ENCODE measurements at places on chromosomes 3 and 15.

- no peak for DNase-seq
These were observed 101.9 kb downstream of the SERPINI1 start for GRCh38 chr3:167837466-167837865.

DNA sequence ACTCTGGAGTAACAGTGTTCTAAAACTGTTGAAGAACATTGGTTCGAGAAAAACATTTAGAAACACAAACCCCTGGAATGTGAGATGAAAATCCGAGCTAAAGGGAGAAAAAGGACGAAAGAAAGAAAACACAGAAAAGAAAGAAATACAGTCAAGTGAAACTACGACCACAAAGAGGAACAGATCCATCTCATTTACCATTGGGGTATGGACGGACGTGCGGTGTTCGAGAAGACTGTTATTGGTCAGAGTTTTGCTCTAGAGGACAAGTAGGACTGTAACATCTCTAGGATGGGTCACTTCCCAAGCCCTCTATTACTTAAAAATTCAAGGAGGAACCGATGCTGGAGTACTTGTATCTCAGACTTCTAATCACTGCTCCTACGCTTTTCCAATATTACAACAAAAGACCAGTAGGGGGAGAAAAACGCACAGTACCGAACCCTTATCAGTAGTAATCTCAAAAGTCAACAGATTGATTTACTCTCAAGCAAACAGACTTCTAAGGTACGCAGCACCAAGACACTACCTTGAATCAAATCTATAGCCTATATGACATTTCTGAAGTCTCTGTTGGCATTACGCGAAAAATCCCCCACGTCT is 1.1 kb upstream of the PIK3CA start:
- peak; percentile 44 for DNase-seq

DNA sequence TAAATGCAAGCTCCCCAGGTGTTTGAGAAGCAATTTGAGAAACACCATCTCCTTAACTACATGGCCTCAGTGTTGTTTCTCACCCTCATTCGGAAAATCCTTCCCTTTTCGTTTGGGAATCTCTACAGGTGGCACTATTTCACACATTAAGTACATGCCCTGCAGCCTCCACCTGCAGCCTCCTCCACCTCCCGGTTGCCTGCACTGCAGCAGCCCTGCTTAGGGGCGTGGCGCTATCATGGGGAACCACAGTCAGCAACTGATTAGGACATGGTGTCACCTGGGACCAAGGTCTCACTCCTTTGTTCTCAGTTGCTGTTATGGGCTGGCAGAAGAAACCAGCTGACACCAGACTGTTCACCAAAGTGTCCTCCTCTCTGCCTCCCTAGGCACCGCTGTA is 11.7 kb upstream of the ZNF774 start:
- no peak for DNase-seq

DNA sequence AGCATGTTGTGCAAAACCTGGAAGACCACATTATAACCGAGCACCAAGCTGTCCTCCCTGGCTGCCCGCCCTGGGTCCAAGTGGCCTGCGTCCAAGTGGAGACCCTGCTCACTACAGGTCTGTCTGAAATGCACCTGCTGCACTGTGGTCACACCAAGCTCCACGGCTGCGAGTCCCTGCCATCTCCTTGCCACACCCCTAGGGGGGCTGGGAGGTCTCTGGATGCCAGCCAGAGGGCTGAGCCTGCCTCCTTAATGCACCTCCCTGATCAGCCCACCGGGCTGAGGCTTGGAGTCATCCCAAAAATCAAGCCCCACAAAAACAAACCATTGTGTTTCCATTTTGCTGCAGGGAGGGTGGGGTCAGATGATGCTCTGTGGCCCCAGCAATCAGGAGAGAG is 187.1 kb downstream of the MEGF11 start:
- DNase-seq, result no peak

GRCh38 chr3:22861426-22861825 is 341.7 kb upstream of the UBE2E2 start:
- no peak for DNase-seq

GRCh38 chr15:50166216-50166615 is 15.8 kb upstream of the SLC27A2 start:
- DNase-seq, result no peak

DNA sequence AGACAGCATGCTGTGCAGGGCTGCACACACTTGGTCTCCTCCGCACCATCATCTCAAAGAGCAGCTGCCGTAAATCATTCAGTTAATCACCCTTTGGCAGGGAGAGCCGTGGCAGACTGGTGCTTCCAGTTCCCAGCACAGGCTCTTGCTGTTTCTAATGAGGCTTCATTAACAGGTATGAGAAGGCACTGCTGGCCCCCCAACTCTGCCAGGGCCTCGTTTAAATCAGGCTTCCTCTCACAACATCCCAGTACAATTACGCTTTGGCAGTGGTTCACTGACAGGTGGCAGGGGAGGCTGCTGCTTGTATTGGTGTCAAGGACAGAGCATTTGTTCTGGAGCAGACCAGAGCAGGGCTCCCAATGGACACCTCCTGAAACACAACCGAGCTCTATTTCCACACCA is 77.1 kb downstream of the BFSP2 start:
- no peak for DNase-seq

DNA sequence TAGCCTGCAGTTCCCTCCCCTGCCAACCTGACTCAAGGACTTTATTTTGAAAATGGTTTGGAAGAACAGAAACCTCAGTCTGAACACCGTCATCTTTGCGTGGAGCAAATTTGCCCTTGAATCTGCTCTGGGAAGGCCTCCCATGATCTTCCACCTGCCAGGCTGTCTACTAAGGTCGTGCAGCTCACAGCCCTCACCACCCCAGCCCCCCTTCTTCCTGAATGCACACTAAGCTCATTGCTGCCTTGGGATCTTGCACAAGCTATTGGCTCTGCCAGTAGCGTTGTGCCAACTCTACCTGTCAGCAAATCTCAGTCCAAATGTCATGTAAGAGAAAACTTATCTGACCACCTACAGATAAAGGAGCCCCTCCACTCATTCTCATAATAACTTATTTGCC is 141.5 kb downstream of the USP13 start:
- no peak for DNase-seq

GRCh38 chr3:131794766-131795388 is 239.9 kb downstream of the CPNE4 start:
- DNase-seq, result peak; percentile 10

DNA sequence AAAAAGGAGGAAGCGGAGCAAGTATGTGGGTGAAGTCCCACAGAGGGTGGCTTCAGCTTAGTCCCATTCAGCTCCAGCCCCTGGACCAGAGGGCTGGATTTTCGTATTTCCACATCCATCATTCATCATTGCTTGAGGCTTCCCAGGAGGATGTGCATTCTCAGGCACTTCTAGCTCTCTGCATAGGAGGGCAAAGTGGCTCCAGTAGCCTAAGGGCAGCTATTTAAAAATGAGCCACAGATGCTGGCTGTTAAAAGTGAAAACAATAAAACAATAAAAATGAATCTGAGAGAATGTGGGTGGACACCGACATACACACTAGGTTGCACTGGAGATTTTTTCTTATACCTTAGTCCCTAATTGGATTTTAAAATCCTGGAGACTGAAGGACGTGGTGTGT is 629.2 kb upstream of the ZNF385D start:
- no peak for DNase-seq

DNA sequence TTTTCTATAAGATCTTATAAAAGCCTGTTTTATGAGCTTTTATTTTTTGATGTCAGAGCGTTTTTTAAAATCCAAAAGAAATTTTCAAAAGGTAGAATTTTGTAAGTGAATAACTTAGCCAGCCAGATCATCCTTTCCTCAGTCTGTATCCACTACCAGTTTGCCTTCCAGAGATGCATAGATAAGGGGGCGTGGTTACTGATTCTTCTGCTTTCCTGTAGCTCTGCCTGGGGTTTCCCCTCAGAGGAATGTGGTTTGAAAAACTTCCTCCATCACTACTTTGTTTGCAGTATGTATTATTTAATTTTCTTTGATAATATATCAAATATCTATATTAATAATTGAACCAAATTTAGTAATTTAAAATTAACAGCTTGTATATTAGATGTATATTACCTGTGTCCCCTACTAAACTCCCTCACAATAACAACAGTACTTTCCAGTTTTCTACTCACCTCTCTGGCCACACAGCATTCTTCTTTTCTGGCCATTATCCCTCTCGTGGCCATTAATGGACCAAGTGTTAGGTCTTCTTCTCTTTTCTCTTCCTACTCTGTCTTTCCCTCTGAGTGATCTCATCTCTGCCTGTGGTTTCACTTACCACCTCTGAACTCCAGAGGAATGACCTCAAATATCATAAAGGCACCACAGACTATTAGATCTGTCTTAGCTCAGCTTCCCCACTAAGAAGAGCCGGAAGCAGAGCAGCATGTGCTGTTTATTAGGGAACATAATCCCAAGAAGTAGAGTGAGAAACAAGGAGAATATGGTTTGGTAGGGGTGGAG is 239.7 kb downstream of the UBE2E2 start:
- no peak for DNase-seq

- DNase-seq, result no peak
These were observed 54.0 kb upstream of the GCNT3 start for GRCh38 chr15:59557581-59557980.

- DNase-seq, result no peak
These were observed 44.0 kb downstream of the LPP start for GRCh38 chr3:188198001-188198400.

DNA sequence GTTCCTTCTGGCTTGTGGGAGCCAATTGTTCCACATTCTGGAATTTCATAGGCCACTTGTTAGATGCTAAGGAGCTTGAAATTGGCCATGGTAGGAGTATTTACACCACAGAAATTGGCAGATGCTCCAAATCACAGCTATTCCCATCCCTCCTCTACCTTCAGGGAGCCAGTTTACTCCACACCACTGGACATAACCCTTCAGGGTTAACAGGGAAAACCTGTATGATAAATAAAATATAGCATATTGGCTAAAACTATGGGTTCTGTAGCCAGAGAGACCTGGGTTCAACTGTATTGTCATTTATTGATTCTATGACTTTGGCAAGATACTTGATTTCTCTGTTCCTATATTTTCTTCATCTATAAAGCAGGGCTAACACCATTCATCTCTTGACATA is 384.2 kb upstream of the PROK2 start:
- DNase-seq, result no peak

GRCh38 chr15:89087830-89088604 is at the start of gene ABHD2:
ABHD2 (plus strand) TSS chr15:89088456; CDS start chr15:89116328, 27,872 bp downstream.
- peak; percentile 94 for DNase-seq

DNA sequence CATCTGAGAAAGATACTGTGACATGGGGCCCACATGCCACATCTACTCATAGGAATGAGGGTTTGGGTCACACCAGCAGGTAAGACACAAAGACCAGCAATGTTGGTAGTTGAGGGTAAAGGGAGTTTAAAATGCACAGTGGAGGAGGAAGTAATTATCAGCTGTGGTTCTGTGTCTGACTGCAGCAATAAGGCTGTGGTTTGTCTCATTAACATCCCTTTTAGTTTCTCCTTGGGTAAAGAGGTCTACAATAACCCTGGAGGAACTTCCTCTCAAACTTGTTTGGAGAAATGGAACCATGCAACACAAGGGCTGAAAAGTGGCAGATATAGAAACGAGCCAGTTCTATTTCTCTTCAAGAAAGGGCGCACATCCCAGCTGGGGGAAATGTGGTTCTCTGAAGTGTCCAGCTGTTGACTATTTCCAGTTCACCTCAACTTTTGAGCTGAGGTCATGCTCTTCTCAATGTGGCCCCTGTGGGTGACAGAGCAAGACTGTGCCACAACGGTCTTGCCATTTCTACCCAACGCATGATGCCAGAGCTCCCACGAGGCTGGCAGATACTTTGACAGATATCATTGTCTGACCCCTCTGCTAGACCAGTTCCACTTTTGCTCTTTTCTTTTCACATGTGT is 234.3 kb downstream of the SQOR start:
- DNase-seq, result no peak

- no peak for DNase-seq
These were observed 37.7 kb downstream of the RFTN1 start for GRCh38 chr3:16475766-16476165.

DNA sequence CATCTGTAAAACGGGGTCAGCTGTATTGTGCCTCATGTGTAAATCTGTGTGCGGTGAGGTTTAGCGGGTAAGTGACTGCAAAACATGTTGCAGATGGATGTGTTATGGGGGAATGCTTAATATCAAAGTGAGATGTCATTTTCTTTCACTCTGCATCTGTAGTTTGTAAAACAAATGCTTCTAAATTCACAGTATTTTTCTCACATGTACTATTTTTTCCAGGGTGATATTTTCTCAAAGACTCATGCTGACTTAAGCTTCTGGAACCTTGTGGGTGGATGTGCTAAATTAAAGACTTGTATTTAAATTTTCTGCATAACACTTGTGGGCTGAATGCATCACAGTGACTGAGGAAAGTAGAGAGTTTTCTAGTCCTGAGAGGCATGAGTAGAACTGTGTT is 115.2 kb upstream of the TP63 start:
- no peak for DNase-seq

- no peak for DNase-seq
These were observed 143.4 kb upstream of the RASGRP1 start for GRCh38 chr15:38707802-38708671.

DNA sequence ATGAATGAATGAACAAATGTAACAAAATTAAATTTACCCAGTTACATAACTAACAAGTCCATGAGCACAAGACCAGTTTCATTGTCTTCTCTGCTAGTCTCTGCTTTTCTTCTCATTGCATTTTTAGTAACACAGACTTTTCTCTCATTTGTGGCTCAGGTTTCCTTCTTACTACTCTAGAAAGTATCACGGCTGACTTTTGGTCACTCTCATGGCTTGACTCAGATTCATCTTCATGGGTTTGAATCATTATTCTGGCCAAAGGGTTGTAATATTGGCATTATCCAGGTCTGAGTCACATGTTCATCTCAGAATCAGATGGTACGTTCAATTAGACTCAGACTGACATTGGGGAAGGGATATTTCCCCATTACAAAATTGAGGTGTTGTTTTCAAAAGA is 121.5 kb upstream of the SATB1 start:
- DNase-seq, result no peak

DNA sequence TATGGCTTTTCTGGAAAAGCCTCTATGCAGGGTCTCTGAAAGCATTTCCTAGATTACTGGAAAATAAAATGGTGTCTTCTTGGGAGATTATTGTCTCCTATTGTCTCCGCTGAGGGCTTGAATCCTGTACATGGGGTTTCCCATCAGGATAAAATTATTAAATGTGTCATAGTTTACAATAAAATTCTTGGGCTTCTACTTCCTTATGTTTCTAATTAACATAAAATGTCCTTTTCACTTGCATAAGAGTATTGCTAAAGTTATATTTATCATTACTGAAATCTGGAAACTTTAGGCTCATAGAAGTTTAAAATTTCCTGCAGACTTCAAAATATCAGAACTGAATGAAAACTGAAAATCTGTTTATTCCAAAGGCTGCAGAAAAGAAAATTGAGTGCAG is 595.5 kb upstream of the AGTR1 start:
- no peak for DNase-seq

GRCh38 chr3:42651248-42652091 is 2.0 kb upstream of the ZBTB47 start:
- DNase-seq, result no peak

- no peak for DNase-seq
These were observed 38.6 kb downstream of the RFTN1 start for GRCh38 chr3:16474920-16475319.

- DNase-seq, result peak; percentile 73
These were observed 35.0 kb downstream of the ATP2B2 start for GRCh38 chr3:10470120-10471053.

GRCh38 chr3:126935756-126936509 is 47.0 kb upstream of the PLXNA1 start:
- no peak for DNase-seq

- no peak for DNase-seq
These were observed 274.9 kb upstream of the ZPLD1 start for GRCh38 chr3:102159810-102160451.
